ENCODE measurements at places on chromosomes 4 and X.

- DNase-seq: no peak
Observed at GRCh38 chr4:126137782-126138170, 823.0 kb downstream of the FAT4 start.

- DNase-seq: no peak
Observed at GRCh38 chrX:53456254-53456653, 22.1 kb upstream of the HSD17B10 start.

GRCh38 chr4:188106454-188106853 lies 2.9 kb downstream of the TRIML2 start:
- no peak for DNase-seq

GRCh38 chr4:89296896-89297295 lies 10.7 kb downstream of the GPRIN3 start:
- DNase-seq: no peak

DNA sequence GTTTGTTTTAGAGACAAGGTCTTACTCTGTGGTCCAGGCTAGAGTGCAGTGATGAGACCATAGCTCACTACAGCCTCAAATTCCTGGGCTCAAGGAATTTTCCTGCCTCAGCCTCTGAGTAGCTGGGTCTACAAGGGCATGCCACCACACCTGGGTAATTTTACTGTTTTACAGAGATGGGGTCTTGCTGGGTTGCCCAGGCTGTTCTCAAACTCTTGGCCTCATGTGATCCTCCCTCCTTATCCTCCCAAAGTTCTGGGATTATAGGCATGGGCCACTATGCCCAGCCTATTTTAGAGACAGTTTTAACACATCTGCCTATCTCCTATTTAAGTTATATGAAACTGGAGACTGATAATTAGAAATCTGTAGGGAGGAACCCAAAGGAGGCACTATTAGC lies 53.8 kb downstream of the SPRY1 start:
- DNase-seq: no peak

DNA sequence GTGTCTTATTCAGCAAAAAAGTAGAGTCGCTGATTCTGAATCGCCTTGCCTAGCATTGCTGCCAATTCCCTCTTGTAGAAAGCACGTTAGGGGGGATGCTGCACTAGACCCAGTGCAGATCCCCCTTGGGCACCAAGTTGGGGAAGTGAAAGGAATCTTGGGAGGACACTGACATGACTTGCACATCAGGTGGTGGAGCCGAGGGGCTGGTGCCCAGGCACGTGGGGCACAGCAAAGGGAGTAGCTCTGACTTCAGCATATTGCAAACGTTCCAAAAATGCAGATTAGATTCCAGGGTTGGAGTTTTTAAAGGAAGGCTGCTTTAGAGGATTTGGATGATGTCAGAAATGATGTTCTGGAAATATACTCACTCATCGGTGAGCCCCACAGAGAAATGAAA lies 47.4 kb upstream of the GPM6B start:
- DNase-seq: no peak

Measured in activated naive CD4-positive, alpha-beta T cell (primary cell).